ENCODE measurements at places on chromosomes 5 and 9. TPM values are rescaled to one million over a fixed set of nuclear protein-coding genes. Genes with fewer than 3 reads are reported as not detected.
A peak's percentile ranks its signal among the peaks of the same experiment; 100 is the strongest.

Gene LECT2
- not detected for total RNA-seq

GRCh38 chr9:95433096-95433819, 83.5 kb downstream of the PTCH1 start:
- DNase-seq: peak; percentile 32

GRCh38 chr5:157827423-157827822, 31.5 kb downstream of the CLINT1 start:
- DNase-seq: no peak

DNA sequence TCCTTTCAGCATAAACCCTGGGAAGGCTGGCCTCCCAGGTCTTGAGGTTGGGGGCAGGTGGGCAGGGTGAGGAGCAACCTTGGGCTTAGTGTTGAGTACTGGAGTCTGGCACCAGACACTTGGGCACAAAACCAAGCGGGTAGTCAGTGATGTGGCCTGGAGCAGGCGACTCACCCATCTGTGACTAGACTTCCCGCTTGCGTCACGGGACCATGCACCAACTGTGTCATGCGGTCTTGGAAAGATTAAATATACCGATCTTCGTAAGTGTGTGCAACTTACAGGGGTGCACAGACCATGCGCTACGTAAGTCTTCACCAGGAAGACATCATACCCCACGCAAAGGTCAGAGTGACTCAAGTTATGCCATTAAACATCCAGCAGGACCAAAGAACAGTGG, 304.4 kb upstream of the IRX4 start:
- no peak for DNase-seq

GRCh38 chr9:37835821-37836220, 35.2 kb downstream of the DCAF10 start:
- no peak for DNase-seq

GRCh38 chr5:57783693-57784092, 301.1 kb upstream of the ACTBL2 start:
- DNase-seq: peak; percentile 59

DNA sequence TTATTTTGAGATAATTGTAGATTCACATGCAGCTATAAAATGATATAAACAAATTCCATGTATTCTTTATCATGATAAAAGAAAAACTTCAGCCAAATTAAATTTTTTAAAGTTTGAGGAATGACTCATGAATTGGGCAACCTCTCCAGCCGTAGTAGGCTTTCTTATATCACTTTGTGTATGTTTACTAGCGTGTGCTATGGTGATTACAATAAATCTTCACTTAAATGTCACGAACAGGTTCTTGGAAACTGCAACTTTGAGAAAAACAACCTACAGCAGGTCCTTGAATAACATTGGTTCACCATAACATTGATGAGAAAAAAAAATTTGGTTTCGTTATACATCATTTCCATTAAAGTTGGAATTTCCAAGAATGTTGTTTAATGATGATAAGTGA, 730.9 kb upstream of the TYRP1 start:
- no peak for DNase-seq

GRCh38 chr5:23631302-23632045, 124.1 kb downstream of the PRDM9 start:
- no peak for DNase-seq

- DNase-seq: peak; percentile 48
These were observed 110.5 kb upstream of the KLF4 start for GRCh38 chr9:107600060-107600573.

Gene SLC27A6
- 28.2 TPM for total RNA-seq

GRCh38 chr5:150523472-150524350, 15.8 kb downstream of the NDST1 start:
- peak; percentile 84 for DNase-seq

Gene F2RL2
- total RNA-seq: 0.96 TPM

- DNase-seq: peak; percentile 12
These were observed 1.3 kb upstream of the NNT start for GRCh38 chr5:43601454-43602260.

DNA sequence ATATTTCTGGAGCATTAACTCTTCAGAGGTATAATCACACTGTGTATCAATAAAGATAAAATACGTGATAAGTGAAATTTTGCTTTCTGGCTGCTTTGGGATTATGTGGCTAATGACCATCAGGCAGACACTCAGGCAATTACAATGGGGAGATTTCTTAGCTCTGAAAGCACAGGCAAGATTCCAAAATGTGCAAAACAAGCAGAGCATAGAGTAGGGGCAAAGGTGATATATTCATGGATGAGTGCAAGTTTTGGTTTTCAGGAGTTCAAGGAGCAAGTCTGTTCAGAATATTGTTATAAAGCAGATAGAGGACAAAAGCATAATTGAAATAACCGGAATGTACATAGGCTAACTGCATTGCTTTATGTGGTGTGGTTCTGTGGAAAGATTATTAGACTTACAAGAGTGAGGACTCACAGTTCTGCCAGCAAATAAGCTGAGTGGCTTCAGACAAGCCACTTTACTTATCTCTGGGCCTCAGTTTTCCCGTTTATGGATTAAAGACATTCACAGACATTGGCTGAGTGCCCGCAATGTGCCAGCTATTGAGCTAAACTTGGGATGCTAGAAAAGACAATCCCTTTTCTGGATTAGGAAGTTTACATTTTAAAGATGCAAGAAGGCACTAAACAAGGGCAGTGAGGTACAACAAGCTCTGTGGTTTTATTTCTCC, 945.6 kb upstream of the ARRDC3 start:
- DNase-seq: peak; percentile 7

DNA sequence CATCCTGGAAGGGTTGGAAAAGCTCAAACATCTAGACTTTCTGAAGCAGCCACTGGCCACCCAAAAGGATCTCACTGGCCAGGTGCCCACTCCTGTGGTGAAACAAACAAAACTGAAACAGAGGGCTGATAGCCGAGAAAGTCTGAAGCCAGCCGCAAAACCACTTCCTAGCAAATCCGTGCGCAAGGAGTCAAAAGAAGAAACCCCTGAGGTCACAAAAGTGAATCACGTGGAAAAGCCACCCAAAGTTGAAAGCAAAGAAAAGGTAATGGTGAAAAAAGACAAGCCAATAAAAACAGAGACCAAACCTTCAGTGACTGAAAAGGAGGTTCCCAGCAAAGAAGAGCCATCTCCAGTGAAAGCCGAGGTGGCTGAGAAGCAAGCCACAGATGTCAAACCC, 87.6 kb downstream of the MAP1B start:
- DNase-seq: no peak

DNA sequence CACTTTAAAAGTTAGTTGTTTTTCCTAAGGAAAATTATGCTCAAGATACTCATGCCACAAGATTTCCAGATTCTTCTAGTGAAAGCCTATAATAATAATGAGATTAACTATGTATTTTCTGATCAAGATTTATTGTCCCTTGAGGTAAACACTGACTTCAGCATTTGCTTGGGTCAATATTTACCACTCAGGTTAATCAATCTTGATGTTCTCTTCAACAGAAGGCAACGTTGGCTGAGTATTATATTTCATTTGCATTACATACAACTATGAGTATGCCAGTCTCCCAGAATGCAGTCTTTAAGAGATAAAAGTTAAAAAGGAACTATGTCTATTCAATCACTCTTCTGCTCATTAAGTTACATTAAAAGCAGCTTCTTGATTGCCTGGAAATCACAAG, 115.6 kb downstream of the GPR21 start:
- DNase-seq: no peak

DNA sequence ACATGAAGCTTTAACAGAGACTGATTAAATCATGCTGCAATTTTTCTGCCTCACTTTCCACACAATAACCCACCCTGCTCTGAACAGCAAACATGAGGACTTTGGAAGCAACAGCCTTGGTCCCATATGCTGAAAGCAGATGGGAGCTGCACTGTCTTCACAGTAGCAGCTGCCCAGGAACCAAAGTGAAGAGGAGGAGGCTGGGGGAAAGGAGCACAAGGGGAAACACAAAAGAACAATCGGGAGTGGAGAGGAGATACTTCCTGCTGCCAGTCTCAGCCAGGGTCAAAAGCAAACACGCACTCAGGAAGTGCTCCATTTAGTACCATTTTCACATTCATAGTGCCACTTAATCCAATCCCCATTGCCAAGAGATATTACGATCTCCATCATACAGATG, 183.3 kb upstream of the PUM3 start:
- no peak for DNase-seq

DNA sequence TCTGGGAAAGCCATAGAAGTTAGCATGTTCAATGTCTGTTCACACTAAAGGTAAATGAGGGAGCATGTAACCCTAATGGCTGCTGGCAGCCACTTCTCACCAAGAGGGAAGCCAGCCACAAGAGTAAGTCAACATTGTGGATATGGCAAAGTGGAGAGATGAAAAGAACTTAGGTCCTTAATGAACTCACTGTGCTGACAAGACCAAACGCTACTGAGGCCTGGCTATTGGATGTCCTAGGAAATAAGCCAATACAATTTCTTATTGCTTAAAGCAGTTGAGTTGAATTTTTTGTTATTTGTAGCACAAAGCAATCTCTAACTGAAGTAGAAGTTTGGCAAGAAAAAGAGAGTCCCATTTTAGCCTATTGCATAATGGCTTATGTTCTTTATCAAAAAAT, 6.8 kb downstream of the GPR150 start:
- no peak for DNase-seq

DNA sequence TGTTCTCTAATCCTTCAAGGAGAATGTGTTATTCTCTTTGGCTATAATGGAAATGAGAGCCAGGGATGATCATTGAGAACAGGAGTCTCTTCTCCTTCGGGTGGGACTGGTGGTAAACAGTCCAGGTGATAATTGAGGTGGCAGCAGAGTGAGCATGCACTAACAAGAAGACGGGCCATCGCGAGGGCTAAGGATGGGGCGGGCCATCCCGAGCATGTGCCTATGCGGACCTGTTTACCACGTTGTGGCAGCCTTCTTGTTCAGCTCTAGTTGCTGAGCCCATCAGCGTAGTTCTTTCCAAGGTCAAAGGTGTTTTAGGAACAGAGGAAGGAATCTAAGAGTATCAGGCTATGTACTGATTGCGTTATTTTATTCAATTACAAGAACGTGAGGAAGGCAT, 180.1 kb downstream of the SMARCA2 start:
- no peak for DNase-seq

DNA sequence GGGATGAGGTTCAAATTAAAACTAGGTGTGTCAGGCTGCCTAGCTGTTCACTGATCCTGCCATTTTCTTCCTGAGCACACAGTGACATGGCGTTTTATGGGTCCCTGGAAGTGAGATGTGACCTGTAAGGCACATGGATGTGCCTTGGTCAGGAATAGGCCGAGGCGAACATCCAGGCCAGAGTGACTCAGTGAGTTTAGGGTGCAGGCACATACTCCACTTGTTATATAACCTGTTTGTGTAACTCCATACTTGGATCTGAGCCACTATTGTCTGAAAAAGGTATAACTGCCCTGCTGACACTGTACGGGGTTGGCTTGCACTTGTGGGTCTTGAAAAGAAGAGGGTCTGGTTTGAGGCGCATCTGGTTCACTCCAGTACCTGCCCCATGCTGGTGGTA, 150.1 kb upstream of the ADAMTS16 start:
- DNase-seq: no peak

DNA sequence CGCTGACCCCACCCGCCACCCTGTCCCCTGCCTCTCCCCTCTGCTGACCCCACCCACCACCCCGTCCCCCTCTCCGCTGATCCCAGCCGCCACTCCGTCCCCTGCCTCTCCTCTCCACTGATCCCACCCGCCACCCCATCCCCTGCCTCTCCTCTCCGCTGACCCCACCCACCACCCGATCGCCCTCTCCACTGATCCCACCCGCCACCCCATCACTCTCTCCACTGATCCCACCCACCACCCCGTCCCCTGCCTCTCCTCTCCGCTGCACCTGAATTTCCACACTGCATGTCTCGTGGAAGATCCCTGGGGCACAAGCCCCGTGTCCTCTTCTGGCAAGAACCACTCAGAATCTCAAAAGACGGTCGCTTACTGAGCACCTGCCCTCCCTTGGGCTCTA, 53.4 kb upstream of the OLFM1 start:
- DNase-seq: no peak
